Activated CD8-positive, alpha-beta T cell treated with anti-CD3 and anti-CD28 coated beads for 36 hours (primary cell): ENCODE measurements at places on chromosomes 4 and X.

GRCh38 chrX:386239-386767, 404 bp downstream of the PPP2R3B start:
- peak; percentile 83 for DNase-seq

- no peak for DNase-seq
Measured at GRCh38 chrX:108344216-108344615, 94.0 kb downstream of the COL4A6 start.

GRCh38 chrX:155880586-155881157, 473 bp upstream of the VAMP7 start:
- no peak for DNase-seq

- no peak for DNase-seq
Measured at GRCh38 chrX:13013363-13014110, 30.9 kb downstream of the FAM9C start.

- no peak for DNase-seq
Measured at GRCh38 chr4:188650516-188650915, 511.3 kb downstream of the TRIML1 start.

- DNase-seq: no peak
Measured at GRCh38 chr4:80948141-80948540, 82.4 kb upstream of the BMP3 start.

DNA sequence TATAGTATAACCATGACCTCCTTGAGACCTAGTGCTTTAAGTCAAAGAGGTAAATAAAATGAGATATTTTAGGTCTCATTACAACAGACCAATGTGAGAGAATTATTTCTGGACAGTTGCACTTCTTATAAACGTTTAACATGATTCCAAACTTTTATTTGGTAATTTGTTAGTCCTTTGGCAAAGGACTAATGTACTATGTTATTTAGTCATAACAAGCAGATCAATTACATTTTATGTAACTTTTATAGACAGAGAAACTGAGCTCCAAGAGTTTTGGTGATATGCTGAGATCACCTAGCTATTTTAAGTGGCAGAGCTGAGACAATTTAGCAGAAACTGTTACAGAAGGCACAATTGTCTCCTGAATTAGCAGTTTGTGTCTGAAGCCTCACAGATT, 2.6 kb upstream of the SNCA start:
- no peak for DNase-seq

GRCh38 chrX:45400027-45400779, 199.5 kb upstream of the DIPK2B start:
- DNase-seq: no peak

DNA sequence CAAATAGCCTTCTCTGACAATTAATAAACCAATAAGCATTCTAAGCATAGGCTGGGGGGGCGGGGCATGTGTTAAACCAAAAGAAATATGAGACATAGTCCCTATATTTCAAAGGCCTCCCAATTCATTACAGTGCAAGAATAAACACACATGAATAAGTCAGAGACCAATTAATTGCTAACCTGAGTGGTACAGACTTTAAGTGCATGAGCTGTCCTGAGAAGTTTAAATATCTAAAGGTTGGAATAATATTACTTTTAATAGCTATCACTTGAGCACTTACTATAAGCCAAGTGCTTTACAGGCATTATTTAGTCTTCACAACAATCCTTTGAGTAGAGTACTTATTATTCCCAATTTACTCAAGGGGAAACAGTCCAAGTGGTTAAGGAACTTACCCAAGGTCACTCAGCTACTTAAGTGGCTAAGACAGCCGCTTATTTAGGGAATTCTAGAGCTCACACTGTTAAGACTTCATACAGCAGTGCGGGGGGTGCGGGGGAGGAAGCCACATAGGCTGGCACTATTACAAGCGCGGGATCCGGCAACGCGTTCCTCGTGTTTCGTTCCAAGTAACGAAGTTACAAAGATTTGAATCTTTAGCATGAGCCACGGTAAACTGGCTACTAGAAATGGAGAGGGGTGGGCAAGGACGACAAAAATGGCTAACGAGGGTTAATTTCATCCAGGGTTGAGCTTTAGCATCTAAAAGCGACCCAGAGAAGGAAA, 1.4 kb downstream of the THOC2 start:
- DNase-seq: peak; percentile 56

DNA sequence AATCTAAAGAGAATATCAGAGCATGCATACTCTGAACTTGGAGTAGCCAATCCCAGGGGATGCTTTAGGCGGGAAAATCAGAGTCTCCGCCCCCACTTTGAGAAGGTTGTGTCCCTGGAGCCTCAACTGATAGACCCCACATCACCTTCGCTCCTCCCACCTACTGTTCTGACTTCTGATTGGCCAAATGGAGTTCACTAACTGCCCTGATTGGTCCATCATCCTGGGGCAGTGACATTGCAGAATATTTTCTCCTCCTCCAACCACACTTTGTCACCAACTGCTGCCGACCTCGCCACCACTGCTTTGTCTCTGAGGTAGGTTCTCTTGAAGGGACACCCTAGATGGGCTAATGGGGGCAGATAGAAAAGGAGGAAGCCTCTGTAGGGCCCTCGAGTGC, 22.7 kb upstream of the SPACA5B start:
- DNase-seq: no peak

GRCh38 chr4:38967260-38968095, 64.7 kb downstream of the TMEM156 start:
- DNase-seq: no peak

- peak; percentile 57 for DNase-seq
Measured at GRCh38 chrX:9829308-9830267, 43.4 kb downstream of the SHROOM2 start.

- DNase-seq: no peak
Measured at GRCh38 chr4:10023806-10024205, 2.5 kb upstream of the SLC2A9 start.

DNA sequence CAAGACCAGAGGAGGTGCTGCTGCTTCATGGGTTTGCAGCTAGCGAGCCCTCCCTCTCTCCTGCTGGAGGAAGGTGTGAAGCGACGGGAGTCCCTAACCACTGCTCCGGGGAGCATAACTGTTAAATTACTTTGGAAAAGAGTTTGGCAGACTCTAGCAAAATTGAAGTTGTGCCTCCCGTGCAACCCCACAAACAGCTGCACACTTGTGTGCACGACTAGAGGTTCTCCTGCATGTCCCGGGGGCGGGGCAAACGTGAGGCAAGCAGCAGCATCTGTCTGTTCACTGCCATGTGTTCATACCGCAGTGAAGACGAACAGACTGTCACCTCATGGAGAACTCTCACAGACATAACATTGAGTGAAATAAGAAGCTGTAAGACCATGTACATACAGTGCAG, 34.5 kb downstream of the TNIP2 start:
- DNase-seq: no peak

DNA sequence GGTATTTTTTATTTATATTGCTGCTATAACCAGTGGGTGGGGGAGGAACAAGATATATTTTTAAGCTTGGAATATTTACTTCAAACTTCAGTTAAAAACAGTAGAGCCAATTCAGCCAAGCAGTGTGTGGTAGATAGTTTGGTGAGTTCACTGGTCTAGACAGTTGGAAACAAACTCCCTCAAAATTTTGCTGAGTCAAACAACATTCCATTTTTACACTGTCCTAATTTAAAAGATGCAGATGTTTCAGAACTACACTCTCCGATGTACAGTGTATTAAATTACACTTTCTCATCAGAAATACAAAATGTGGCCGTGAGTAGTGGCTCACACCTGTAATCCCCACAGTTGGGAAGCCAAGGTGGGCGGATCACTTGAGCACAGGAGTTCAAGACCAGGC, 23.3 kb downstream of the PRKX start:
- no peak for DNase-seq

DNA sequence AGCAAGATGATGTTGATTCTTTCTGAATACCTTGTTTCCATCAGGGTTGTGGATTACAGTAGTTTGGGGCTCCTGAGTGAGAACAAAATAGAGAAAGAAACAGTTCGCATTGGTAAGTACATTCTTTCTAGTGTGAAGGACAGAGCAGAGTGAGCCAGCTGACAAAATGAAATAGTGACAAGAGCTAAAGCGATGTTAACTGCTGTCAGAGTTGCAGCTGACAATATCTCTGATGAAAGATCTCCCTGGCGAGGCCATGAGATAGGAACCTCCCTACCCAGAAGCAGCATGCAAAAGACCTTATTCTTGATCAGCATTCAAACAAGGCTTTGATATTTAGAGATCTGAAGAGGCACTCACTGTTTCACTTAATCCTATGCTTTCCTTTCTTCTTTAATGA, 258.6 kb downstream of the CAMK2D start:
- no peak for DNase-seq

- DNase-seq: no peak
Measured at GRCh38 chr4:1360423-1361283, 13.6 kb downstream of the UVSSA start.

GRCh38 chr4:61911313-61911756, 711.2 kb downstream of the ADGRL3 start:
- no peak for DNase-seq

GRCh38 chr4:165505958-165506837, 127.4 kb downstream of the CPE start:
- DNase-seq: no peak

- DNase-seq: no peak
Measured at GRCh38 chr4:158599150-158599549, 72.5 kb downstream of the C4orf46 start.

- no peak for DNase-seq
Measured at GRCh38 chr4:71303850-71304249, 35.0 kb upstream of the SLC4A4 start.

GRCh38 chr4:40283413-40283812, 51.7 kb upstream of the CHRNA9 start:
- DNase-seq: peak; percentile 65

DNA sequence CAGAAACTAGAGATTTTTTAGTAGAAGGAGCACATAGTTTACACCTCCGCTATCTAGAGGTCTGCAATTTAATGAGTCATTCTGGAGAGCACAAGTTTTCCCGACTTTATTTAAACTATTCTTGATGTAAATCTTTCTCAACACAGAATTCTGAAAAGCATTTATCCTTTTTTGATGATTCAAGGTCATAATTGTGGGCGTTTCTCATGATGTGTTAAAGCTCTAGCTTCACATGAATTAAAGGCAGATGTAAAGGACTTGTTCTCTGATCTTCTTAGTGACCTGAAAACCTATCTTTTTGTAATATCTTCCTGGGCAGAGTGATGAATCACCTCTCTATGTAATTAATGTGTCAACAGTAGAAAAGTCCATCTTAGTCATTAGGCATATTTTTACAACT, 128.8 kb downstream of the COMMD8 start:
- no peak for DNase-seq

DNA sequence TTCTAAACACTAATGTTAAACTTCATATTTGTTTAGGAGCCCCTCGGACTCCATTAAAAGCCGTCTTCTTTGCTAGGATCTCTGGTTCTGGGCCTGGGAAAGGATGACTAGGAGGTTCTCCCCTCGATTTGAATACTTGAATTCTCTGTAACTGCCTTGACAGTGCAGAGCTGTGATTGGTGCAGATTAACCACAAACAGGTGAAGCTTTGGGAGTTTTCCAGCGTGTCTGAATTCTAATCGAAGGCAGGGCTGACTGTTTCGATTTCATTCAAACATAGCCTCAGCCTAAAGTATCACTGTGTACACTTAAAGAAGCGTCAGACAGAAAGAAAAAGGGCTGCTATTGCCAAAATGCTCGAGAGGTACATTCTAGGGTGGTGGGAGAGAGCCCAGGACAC, 29.0 kb downstream of the TFDP3 start:
- DNase-seq: no peak

DNA sequence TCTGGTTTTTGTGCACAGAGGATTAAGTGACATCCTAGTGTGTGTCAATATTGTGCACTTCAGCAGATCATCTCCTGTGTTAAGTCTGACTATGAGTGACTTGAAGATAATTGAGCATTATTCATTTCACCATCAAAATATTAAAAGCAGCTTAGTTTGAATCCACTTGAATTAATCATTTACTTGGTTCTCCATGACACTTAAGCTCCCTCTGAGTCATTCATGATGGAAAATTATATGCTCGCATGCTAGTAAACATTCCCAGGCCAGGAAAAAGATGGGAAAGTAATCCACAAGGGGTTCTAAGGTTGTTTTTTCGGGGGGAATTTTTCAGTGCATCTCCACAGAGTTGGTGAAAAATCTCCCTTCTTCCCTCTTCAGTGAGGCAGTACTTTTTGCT, 97.2 kb upstream of the EOLA2 start:
- DNase-seq: no peak
